SHP77 (cell line): ENCODE measurements at places on chromosomes 6 and 20.

DNA sequence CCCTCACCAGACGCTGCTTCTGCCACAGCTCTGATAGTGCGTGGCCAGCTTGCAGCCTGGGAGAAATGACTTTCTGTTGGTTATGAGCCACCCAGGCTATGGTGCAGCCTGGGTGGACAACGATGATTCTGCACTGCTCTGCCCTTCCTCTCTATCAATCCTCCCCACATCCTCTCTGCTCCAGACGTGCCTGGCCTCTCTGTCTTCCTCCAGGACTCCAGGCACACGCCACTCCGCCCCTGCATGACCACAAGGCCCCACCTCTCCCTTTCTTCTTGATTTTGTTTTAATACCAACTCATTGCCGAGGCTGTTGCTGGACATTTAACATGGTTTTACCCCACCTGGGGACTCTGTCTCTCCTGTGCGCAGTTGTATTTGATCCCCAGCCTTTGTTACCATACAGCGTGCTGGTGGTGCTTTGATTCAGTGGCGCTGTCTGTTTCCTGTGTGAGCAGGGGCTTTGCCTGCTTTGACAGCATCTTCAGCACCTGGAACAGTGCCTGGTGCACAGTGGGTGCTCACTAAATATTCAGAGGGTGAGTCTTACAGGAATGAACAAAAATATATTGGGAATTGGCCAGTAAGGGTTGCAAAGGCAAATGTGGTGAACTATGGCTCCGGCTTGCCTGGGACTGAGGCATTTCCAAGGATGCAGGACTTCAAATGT is 280.9 kb downstream of the CDH26 start:
- DNase-seq: no peak

GRCh38 chr6:152386131-152386530 is 251.0 kb downstream of the SYNE1 start:
- no peak for DNase-seq

- DNase-seq: no peak
Observed at GRCh38 chr6:132817554-132818403, 3.4 kb downstream of the RPS12 start.

- DNase-seq: no peak
Observed at GRCh38 chr20:54475334-54476168, at the start of gene DOK5. Gene DOK5, plus strand, starts transcription at chr20:54475593. Its CDS starts 354 bp downstream, at chr20:54475947.

DNA sequence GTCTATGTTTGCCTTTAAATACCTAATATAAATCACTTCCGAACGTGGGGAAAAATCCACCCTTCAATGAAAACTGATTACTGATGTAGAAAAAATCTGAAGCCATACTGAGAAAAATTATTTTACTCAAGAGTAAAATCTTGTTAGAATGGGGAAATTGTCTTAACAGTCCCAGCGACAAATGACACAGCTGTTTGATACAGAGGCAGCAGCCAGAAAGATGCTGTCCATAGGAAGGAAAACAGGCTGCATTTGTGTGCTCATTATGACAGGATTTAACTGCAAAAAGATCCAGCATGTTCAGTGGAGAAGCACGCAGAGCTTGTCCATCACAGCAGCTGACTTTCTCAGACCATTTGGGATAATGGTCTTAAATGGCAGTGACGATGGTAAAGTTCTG is 443.0 kb downstream of the TFAP2B start:
- DNase-seq: no peak

- no peak for DNase-seq
Observed at GRCh38 chr6:111337829-111338236, 145.2 kb downstream of the REV3L start.

DNA sequence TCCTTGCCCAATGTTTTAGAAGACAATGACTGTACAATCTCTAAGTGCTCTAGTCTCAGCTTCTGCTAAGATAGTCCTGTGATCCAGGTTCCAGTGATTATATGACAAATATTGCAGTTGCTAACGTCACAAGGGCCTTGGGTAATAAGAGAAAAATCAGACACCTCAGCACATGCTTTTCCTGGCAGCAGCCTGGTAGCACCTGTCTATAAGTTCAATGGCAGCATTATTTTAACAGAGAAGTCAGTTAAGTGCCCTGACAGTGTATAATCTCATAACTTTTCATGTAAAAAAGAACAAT is 121.3 kb upstream of the BCLAF1 start:
- peak; percentile 46 for DNase-seq
